ENCODE measurements at places on chromosomes 2 and 18.

- DNase-seq: no peak
Measured at GRCh38 chr2:231433990-231434389, 30.3 kb downstream of the NCL start.

- no peak for DNase-seq
Measured at GRCh38 chr18:45962461-45962860, 4.7 kb downstream of the EPG5 start.

DNA sequence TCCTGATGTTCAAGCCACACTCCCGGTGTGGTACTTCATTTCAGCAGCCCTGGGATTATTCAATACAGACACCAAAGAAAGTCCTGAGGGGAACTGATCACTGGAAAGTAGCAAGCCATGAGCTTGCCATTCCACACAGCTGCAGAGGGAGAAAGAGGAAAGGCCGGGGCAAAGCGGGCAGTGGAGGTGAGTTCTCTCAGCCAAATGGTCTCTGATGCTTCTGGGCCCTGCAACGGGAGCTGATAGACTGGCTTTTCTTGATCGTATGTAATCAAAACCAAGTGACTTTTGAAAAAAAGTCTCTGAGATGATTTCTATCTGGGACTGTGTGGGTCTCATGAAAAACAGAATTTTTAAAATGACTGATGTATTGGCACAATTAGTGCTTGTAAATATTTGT is 152.9 kb downstream of the ALPK2 start:
- DNase-seq: no peak

DNA sequence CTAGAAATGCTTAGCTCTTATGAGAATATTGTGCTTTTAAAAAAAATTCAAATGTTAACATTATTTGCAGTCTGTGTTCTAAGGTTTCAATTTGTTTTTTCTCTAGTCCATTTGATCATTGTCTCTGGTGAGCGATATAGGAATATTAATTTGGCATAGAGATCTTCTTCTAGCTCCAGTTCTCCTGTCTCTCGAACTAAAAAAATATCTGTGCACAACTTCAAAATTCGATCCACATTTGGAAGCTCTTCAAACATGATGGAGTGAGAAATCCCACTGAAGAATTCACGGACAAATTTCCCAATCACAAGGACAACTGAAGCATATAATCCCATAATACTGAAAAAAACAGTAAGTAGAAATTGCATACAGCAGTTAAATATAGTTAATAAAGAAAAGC is 145.6 kb downstream of the NAPG start:
- no peak for DNase-seq

GRCh38 chr18:3079653-3080052 is 66.7 kb upstream of the LPIN2 start:
- no peak for DNase-seq
